Activated T-helper 1 cell treated with Interleukin-2 at 50 U/mL for 16 hours (primary cell): ENCODE measurements at places on chromosomes 16 and 17.

DNA sequence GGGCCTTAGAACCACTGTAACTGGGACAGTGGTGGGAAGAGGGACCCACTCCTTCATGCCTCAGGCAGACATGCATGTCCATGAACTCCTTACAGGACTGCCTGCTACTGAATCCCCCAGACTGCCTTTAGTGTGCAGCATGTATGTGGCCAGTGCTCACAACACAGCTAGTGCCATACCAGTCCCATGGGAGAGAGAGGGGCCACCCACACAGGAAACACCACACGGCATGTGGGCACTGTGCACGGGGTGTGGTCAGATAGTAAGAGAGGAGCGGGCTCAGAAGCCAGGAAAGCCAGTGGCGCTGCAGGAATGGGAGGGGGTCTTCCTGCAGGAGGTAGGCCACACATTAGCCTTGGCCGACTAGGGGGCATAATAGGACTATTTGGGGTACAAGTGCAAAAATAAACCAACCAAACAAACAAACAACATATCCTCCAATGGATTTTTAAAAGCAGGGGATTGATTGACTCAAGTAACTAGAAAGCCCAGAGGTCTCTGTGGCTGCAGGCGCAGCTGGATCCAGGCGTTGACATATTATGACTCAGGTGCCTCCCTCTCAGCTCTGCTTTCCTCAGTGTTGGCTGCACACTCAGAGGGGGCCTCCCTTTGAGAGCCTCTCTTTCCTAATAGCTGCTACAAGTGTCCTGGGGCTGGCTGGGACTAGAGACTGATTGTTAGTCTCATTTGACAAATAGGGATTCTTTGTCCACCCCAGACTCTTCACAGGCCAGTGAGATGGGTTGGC, 104.4 kb downstream of the AMFR start:
- DNase-seq = no peak

DNA sequence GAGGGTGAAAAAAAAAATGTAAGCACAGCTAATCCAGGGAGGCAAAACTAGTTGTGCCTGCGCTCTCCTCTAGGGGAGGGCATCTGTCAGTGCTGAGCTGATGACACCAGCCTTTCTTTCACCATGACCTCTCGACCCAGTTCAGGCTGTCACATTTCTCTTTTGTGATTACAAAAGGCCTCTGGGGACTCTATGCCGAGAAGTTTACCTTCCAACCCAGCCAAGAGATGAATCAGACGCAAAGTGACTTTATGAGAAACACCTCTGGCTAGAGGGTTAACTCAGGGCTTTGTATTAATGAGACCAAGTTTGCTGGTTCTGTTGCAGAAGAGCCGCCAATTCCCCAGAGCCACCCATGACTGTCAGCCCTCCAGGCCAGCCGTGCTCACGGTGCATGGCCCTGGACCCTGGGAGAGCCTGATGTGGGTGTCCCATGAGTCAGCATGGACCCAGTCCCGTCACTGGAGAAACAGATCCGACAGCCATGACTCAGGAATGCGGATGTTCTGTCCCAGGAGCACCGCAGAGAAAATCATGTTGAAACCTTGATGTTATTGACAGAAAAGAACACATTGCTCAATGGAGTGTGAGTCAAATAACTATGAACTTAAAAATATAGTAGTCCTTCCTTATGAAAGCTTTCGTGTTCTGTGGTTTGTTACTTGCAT, 437.2 kb downstream of the HS3ST3B1 start:
- no peak for DNase-seq

GRCh38 chr17:19317359-19318095, 45.0 kb downstream of the B9D1 start:
- no peak for DNase-seq

DNA sequence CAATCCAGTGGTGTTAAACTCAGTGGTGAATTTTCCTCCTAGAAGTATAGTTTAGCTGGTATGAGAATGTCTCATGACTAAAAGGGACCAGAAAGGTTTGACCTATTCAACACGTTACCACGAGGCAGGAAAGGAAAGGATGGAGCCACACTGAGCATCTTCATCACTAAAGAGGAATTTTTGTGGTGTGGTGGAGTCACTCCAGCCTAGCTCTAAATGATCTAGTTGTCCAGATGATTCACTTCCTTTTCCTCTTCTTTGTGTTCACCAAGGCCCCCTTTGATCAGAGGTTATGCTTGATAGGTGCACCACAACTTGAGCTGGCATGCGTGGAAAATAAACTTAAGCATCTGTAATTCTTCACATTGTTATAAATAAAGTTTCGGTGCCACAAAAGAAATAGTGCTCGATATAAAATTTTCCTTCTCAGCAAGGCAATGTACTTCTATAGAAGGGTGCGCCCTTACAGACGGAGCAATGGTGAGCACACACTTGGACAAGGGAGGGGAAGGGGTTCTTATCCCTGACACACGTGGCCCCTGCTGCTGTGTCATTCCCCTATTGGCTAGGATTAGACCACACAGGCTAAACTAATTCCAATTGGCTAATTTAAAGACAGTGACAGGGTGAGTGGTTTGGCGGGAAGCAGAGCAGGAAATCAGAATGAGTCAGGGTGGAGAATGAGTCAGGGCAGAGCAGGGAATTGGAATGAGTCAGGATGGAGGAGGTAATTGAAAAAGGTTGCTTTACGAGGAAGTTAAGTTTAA, 254.6 kb downstream of the HS3ST3A1 start:
- DNase-seq = no peak

- no peak for DNase-seq
Observed at GRCh38 chr16:49857423-49858181, 1.7 kb upstream of the ZNF423 start.

- no peak for DNase-seq
Observed at GRCh38 chr16:80148826-80149225, 392.0 kb upstream of the DYNLRB2 start.

DNA sequence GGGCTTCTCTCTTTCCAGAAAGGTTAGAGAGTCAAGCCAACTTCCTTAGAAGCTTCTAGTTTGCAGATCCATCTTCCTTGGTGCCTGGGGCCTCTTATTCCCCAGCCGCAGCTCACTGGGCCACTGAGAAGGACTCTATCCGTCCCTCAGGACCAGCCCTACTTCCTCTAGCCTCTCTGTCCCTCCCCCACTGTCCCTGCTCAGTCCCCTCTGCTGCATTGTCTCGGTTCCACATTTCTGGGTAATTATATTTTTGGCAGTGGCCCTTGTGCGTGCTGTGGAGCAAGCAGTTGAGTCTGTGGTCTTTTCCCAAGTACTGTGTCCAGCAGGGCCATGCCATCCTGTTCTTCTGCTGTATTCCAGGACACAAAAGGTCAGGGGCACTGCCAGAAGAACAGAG, 17.8 kb downstream of the IRX3 start:
- no peak for DNase-seq

DNA sequence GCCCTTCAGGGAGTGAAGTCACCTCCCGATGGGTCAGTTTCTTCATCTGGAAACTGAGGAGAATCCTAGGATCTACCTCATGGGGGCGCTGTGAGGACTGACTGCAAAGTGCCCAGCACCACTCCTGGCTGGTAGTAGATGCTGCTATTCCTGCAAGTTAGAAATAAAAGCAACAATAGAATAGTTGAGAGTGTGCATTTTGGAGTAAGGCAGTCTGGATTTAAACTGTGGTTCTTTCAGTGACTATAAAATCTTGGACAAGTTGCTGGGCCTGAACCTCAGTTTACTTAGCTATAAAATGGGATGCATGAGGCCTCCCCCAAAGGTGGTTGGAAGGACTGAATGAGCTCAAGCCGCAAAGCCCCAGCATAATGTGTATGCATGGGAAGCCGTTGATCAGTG, 70.6 kb downstream of the CYB5B start:
- no peak for DNase-seq

GRCh38 chr17:30379303-30379902, 676 bp downstream of the CPD start:
- no peak for DNase-seq

DNA sequence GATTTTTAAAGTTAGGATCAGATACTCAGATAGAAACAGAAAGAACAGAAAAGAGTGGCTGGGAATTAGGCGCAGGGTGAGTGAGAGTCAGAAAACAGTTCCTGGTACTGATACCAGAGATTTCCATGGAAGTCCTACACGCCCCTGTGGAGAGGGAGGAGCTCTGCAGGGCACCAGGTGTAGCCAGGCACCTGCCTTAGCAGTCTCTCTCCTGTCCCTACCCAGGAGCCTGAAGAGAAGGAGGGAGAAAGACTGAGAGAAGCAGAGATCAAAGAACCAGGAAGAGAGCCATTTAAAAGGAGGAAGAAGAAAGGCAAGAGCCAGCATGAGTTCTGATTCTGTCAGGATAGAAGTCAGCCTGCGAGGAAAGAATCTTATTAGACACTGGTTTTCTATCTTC, 65.0 kb downstream of the CBLN1 start:
- no peak for DNase-seq

- DNase-seq = peak; percentile 17
Observed at GRCh38 chr16:56950881-56951771, 10.6 kb upstream of the CETP start.

DNA sequence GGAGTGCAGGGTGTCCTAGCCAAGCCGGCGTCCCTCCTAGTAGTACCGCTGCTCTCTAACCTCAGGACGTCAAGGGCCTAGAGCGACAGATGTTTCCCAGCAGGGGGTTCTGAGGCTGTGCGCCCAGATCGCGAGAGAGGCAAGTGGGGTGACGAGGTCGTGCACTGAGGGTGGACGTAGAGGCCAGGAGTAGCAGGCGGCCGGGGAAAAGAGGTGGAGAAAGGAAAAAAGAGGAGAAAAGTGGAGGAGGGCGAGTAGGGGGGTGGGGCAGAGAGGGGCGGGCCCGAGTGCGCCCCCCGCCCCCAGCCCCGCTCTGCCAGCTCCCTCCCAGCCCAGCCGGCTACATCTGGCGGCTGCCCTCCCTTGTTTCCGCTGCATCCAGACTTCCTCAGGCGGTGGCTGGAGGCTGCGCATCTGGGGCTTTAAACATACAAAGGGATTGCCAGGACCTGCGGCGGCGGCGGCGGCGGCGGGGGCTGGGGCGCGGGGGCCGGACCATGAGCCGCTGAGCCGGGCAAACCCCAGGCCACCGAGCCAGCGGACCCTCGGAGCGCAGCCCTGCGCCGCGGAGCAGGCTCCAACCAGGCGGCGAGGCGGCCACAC, at the start of gene MMP2:
Gene MMP2 (plus strand): TSS at position 372 of the 603 bp plus-strand sequence. CDS start 282 bp downstream, outside the sequence.
- DNase-seq = no peak

DNA sequence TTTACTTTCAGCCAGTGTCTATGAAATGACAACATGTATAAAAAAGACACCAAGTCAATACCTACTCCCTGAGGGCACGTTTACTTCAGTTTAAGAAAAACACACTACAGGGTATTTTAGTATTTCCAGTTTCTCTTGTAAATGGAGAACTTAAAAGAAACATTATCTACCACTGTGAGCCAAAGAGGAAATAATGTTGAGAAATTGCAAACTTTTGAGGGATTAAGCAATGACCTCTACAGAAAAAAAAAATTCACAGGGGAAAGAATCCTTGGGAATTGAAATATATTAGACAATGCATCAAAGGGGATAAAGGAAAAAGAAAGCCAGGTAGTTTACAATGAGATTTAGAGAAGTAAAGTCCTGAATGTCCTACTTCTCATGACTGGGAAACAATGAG, 126.0 kb downstream of the KCNJ2 start:
- DNase-seq = no peak

DNA sequence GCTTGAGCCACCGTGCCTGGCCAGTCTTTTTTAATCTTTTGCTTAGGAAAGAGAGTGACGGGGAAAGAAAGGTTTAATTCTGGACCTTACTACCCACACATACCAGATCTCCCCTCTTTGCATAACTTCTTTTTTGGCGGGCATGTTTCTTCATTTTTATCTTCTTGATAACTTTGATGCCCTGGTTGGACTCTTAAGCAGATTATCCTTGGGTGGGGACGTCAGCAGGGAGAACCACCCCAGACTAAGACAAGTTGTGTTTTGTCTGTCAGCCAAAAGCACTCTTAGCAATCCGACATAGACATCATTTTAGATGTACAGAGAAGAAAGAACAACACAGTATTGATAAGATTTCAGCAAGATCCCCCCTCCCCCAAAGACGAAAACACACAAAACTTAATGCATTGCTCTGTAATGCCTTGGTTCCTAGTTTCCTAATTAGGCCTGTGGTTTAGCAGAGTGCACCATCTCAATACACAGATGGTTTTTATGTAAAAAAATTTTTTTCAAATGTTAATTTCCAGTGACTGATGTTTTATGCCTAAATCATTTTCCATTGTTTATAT, 99.9 kb downstream of the MSI2 start:
- no peak for DNase-seq

GRCh38 chr17:68178831-68179230, 69.0 kb upstream of the AMZ2 start:
- no peak for DNase-seq

- DNase-seq = no peak
Observed at GRCh38 chr16:75653922-75654321, 6.3 kb downstream of the TERF2IP start.

- DNase-seq = no peak
Observed at GRCh38 chr17:929586-929985, 50.0 kb downstream of the NXN start.

DNA sequence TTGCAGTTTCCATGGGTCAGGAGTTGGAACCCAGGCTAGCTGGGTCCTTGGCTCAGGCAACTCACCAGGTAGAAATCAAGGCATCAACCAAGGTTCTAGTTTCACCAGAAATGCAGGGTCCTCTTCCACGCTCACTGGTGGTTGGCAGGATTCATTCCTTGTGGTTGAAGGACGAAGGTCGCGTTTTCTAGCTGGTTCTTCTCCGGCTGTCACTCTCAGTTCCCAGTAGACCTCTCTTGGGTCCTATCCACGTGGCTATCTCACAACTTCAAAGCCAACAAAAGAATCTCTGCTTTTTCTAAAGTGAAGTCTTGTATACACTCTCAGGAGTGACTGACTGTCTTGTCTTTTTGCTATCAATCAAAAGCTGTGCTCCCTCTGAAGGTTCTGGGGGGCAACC, 146.3 kb upstream of the NOL11 start:
- DNase-seq = no peak

- no peak for DNase-seq
Observed at GRCh38 chr17:9162275-9162985, 141.1 kb downstream of the NTN1 start.

GRCh38 chr17:76543826-76544545, 4.1 kb downstream of the PRCD start:
- no peak for DNase-seq

DNA sequence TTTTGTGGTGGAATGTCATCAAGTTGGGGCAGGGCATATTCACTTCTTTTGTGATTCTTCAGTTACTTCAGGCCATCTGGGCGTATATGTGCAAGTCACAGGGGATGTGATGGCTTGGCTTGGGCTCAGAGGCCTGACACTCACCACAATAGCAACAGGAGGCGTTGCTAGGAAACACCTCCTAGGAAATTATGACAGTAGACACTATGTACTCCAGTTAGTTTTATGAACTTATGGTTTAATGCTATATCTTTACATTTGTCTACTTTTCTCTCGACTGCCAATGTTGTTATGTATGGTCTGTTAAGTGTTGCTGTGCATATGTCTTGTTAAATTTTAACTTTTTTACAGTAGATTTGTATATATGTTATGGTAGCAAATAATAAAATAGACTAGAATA, 788.7 kb upstream of the GOT2 start:
- DNase-seq = no peak
